ENCODE measurements at places on chromosomes 6 and 20. TPM values are rescaled to one million over a fixed set of nuclear protein-coding genes. Genes with fewer than 3 reads are reported as not detected.

The TCFL5 gene
- polyA plus RNA-seq = 2.3 TPM

The ZNF311 gene
- polyA plus RNA-seq = 0.60 TPM

The ENPP1 gene
- polyA plus RNA-seq = 1.2 TPM

The RAB44 gene
- 0.10 TPM for polyA plus RNA-seq

The DEFB132 gene
- not detected for polyA plus RNA-seq

The UBE2C gene
- polyA plus RNA-seq = 12.6 TPM

The CRISP3 gene
- polyA plus RNA-seq = not detected

The BIRC7 gene
- polyA plus RNA-seq = 0.60 TPM

The VSX1 gene
- polyA plus RNA-seq = not detected

The SDCBP2 gene
- 229 TPM for polyA plus RNA-seq

The C4B gene
- 64.7 TPM for polyA plus RNA-seq

The ESR1 gene
- polyA plus RNA-seq = under 0.01 TPM

The CGA gene
- polyA plus RNA-seq = not detected

The MYO6 gene
- 59.6 TPM for polyA plus RNA-seq

The SIRPB1 gene
- not detected for polyA plus RNA-seq

The GJE1 gene
- not detected for polyA plus RNA-seq

The MACROD2 gene
- 1.2 TPM for polyA plus RNA-seq

The COL11A2 gene
- not detected for polyA plus RNA-seq

The GJA1 gene
- 3.0 TPM for polyA plus RNA-seq

The IL17A gene
- not detected for polyA plus RNA-seq

The CTCFL gene
- not detected for polyA plus RNA-seq

The SEMG2 gene
- polyA plus RNA-seq = not detected

The PNLDC1 gene
- polyA plus RNA-seq = not detected

The HLA-G gene
- polyA plus RNA-seq = 0.09 TPM

The NFATC2 gene
- 1.8 TPM for polyA plus RNA-seq

The SAMD5 gene
- polyA plus RNA-seq = 3.7 TPM

All from sigmoid colon (tissue), 7 donors.